Lower lobe of right lung (tissue), 2 donors: ENCODE measurements at places on chromosomes 16 and 17.

DNA sequence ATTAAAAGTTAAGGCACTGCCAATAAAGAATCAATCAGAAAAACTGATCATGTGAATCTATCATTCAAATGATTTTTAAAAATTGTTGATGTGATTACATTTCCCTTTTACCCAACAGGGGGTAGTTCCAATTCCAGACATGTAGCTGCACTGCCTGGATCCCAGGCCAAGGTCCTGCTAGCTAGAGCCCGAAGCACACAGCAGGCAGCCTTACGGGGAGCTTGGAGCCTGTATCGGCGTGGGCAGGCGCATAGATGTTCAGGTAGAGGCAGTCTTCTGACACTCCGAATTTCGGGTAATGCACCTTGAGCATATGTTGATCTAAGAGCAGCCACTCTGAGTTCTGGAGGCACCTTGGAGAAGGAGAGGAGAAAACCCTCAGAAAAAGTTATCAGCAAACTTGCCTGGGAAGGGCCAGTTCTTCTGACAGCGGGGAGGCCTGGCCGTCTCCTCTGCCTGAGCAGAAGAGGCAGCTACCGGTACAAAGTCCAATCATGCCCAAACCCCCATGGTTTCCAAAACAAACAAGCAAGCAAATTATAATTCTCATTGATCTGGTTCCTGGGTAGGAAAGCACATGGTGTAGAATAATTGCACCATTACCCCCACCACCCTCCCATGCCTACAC, 3.6 kb downstream of the CES5A start:
- DNase-seq: no peak

DNA sequence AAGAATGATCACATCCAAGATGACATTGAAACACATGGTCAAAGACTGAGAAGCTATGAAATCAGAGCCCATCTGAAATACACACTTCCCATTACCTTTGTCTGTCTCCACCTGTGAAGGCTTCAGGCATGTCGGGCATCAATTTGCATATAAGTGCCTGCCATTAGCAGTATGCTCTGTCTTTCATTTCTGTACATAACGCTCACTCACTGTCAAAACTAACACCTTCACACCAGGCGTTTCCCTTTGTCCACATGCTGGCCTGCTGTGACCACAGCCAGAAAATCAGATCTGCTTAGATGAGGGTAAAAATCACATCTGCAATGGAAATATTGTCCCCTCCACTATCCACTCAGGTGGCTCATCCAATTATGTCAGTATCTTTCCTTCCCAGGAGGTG, 524.8 kb downstream of the TOX3 start:
- DNase-seq: no peak

DNA sequence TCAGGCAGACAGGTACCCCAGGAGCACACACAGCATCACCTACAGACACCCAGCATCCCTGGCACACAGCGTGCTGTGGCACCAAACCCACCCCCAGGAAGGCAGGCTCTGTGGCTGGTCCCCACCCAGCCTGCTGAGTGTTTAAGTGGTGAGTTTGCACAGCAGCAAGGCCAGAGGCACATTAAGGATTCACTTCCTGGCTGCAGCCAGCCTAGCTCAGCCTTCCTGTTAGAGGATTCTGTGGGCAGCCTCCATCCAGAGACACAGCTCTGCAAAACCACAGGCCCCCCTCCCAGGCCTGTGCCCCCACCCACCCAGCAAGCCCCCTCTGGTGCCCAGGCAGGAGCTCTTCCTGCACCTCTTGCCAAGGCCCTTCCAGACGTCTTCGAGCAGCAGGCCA, 36.1 kb upstream of the PHB1 start:
- DNase-seq: no peak

- DNase-seq: no peak
Measured at GRCh38 chr17:40597556-40598300, 32.5 kb upstream of the CCR7 start.

GRCh38 chr17:36510636-36511035, 24.0 kb downstream of the MYO19 start:
- DNase-seq: no peak

- DNase-seq: no peak
Measured at GRCh38 chr16:53953336-53953735, 249.4 kb downstream of the FTO start.

DNA sequence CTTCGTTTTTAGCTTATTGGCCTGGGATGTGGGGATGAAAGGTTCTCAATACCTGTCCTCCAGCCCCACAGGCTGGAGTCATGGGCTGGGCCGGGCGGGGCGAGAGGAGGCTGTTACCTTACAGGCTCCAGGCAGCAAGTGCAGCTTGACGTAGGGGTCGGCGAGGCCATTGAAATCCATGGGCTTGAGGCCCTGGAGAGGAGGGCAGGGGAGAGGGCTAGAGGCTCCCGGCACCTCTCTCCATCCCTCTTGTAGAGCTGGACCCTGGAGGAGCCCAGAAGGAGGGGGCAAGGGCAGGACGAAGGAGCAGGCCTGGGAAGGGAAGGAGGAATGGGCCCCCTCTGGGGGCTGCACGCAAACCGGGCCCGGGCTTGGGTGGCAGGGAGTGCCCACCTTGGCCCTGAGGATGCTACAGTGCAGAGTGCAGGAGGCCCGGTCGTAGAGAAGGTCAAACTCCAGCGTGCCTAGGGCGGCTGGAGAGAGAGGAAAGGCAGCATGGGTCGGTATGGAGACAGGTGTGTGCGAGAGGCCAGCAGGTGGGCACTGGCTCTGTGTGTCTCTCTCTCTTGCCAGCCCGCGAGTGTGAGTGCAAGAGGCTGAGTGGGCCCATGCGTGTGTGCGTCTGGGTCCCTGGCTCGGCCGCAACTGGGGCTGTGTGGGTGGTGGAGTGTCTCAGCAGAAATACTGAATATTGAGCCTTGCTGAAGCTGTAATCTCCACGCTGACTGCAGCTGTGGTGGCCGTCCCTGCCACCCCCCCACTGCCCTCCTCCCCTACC, 1.6 kb downstream of the DOC2A start:
- DNase-seq: no peak

GRCh38 chr17:79372470-79373238, 238.2 kb downstream of the RBFOX3 start:
- DNase-seq: no peak
